ENCODE measurements at places on chromosomes 12 and 14. TPM values are rescaled to one million over a fixed set of nuclear protein-coding genes. Genes with fewer than 3 reads are reported as not detected.

The PZP gene
- polyA plus RNA-seq, result 0.06 TPM

The RILPL2 gene
- 18.0 TPM for polyA plus RNA-seq

The SERPINA5 gene
- 58.2 TPM for polyA plus RNA-seq

The NANOG gene
- not detected for polyA plus RNA-seq

The ERBB3 gene
- polyA plus RNA-seq, result 2.0 TPM

The GPX2 gene
- polyA plus RNA-seq, result not detected

The ZNF891 gene
- polyA plus RNA-seq, result 0.37 TPM

The MYF6 gene
- polyA plus RNA-seq, result 0.03 TPM

The RFX4 gene
- polyA plus RNA-seq, result not detected

The MANSC4 gene
- polyA plus RNA-seq, result 0.16 TPM

The FOXN4 gene
- polyA plus RNA-seq, result not detected

The BLOC1S1 gene
- polyA plus RNA-seq, result 304 TPM

The TAPBPL gene
- 15.9 TPM for polyA plus RNA-seq

The PPP4R4 gene
- polyA plus RNA-seq, result 0.26 TPM

The ENTPD5 gene
- polyA plus RNA-seq, result 3.4 TPM

The SERPINA10 gene
- not detected for polyA plus RNA-seq

The SRRM4 gene
- under 0.01 TPM for polyA plus RNA-seq

The GPR65 gene
- 10.7 TPM for polyA plus RNA-seq

The RGS6 gene
- 0.23 TPM for polyA plus RNA-seq

The NFATC4 gene
- polyA plus RNA-seq, result 99.9 TPM

The KRT3 gene
- not detected for polyA plus RNA-seq

The MYRFL gene
- polyA plus RNA-seq, result 0.04 TPM

The PRPH gene
- 3.0 TPM for polyA plus RNA-seq

The GLS2 gene
- 1.1 TPM for polyA plus RNA-seq

The NRXN3 gene
- 0.21 TPM for polyA plus RNA-seq

The KRT77 gene
- 0.03 TPM for polyA plus RNA-seq

The PPP2R5E gene
- 7.2 TPM for polyA plus RNA-seq

The TAS2R13 gene
- not detected for polyA plus RNA-seq
